ENCODE measurements at places on chromosomes 3 and 15.

DNA sequence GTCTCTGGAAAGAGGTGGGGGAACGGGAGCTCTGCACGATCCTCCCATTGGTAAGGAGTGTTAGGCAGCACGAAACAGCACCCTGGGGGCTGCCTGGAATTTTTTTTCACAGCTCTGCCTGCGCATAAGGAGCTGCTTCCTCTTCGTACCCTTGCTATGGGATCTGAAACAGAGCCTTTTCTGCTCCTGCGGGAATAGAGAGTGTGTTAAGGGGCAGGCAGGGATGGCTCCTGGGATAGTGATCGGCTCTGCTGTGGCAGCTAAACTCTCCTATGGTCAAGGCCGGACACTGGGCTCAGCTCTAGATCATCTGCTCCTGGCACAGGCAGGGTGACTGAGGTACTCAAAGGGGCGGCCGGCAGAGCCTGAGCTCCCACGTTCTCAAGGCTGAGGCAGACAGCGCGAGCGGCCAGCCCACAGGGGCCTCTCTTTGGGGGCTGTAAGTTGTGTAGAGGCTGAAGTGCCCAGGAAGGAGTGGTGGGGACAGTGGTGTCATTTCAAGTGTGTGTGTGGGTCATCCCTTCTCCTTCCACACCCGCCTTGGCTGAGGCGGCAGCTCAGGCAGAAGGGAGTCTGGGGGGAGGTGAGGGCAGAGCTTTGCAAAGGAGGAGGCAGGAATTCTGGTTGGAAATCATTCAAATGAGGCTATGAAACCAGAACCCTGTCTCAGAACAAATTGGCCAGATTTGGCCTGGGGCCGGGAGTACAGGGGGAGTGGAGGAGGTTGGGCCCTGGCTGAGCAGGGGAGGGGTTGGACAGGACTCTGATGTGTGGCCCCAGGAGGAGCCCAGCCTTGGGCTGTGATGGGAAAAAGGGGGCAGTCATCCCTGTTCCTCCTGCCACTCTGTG, 31.0 kb downstream of the EPHB3 start:
- no peak for DNase-seq

DNA sequence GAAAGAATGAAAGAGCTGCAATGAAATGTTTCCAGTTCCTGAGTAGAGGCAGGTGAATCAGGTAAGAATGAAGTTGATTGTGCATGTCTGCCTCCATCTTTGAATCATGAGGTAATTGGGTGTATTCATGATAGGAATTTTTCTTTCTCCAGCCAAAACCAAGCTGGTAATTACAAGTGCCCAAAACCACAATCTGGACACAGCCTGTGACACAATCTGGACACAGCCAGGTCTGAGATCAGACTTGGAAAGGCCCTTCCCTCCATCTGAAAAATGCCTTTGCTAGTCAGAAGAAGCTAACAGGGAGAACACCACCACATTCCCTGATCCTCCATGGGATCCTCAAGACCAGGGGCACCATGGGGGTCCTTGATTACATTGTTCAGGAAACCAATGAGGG, 338.5 kb upstream of the THBS1 start:
- DNase-seq: no peak

DNA sequence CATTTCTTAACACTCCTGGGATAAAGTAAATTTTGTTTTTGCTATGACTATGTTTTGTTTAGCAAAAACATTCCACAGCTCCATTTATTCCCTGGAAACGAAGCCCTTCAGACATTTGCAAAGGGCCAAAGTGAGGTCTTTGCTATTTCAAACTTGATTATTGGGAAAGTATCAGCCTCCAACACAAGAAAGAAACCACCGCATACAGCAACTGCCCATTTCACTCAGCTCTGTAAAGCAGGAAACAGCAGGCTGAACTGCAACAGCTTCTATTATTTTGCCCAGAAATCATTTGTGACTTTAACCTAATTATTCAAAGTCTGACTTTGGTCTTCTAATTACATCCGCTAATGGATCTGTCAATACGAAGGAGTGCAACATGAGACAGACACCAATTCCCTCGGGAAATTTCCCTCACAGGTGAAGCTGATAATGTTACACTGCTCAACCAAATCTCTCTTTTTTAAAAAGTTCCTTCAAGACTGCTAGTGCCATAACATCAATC, 72.1 kb downstream of the RFTN1 start:
- no peak for DNase-seq

DNA sequence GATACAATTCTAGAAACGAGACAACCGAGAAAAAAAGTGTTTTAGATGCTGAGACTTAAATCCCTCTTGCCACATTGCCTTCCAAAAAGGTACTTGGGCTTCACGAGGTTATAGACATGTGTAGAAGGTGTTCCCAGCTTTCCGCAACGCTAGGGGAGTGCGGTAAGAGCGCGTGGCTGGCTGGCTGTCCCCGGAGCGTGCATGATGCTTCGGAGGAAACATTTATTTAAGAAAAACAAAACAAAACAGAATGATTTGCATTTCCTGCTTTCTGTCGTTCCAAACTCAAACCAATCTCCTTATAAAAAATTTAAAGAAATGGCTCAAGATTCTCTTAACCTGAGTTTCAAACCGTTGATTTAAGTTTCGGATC, 841 bp downstream of the SLC6A20 start:
- DNase-seq: no peak

DNA sequence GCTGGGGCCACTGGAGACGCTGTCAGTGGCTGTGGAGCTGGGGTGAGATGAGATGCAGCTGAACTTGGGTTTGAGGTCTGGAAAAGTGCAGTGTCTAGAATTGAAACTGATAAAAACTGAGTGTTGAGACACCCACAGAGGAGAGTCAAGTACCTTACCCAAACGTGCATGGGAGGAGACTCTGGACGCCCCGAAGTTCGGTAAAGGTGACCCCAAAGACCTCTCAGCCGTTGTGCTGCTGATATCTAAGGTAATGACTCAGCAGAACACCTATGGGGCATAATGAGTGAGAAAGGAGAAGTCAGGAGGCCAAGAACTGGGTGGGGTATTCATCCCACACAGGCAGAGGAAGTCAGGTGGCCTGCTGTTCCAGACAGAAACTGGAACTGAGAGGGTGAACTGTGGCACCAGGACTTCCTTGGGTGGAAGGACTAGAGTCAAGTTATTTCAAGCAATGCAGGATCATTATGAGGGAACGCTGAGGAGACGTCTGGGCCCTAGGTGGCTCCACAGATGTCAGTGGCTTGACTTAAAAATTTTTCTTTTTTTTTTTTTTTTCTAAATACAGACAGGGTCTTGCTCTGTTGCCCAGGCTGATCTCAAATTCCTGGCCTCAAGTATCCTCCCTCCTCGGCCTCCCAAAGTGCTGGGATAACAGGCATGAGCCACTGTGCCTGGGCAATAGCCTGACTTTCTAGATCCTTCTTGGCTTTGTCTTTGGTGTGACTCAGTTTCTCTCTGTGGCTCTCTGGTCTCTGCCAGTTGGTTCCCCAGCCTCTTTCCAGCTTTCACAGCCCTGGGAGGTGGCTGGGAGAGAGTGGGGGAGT, 67.6 kb upstream of the GCNT3 start:
- no peak for DNase-seq

- no peak for DNase-seq
Measured at GRCh38 chr3:162658003-162658402, 1161.4 kb downstream of the OTOL1 start.

GRCh38 chr3:172221547-172221946, 182.2 kb downstream of the FNDC3B start:
- no peak for DNase-seq

- no peak for DNase-seq
Measured at GRCh38 chr3:184604039-184604601, 42.5 kb downstream of the EPHB3 start.

- no peak for DNase-seq
Measured at GRCh38 chr3:46138581-46138980, 69.5 kb downstream of the CCR1 start.

DNA sequence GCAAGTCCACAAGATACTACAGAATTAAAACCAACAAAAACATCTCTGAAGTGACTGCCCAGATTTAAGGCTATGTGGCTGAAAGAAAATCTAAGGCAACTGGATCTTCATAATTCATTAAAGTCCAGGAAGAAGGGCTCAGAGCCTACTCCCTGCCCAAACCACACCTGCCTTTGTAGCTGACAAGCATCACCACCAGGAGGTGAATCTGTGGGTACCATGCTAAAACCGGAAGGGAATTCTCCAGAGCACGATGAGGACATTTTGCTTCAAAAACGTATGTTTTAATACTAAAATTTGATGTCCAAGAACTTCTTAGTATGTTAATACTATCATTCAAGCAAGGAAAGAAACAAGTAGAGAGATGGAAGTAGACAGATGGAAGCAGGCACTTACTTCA, 495.9 kb upstream of the NECTIN3 start:
- no peak for DNase-seq

- DNase-seq: no peak
Measured at GRCh38 chr3:159914426-159914825, 74.2 kb upstream of the IL12A start.

DNA sequence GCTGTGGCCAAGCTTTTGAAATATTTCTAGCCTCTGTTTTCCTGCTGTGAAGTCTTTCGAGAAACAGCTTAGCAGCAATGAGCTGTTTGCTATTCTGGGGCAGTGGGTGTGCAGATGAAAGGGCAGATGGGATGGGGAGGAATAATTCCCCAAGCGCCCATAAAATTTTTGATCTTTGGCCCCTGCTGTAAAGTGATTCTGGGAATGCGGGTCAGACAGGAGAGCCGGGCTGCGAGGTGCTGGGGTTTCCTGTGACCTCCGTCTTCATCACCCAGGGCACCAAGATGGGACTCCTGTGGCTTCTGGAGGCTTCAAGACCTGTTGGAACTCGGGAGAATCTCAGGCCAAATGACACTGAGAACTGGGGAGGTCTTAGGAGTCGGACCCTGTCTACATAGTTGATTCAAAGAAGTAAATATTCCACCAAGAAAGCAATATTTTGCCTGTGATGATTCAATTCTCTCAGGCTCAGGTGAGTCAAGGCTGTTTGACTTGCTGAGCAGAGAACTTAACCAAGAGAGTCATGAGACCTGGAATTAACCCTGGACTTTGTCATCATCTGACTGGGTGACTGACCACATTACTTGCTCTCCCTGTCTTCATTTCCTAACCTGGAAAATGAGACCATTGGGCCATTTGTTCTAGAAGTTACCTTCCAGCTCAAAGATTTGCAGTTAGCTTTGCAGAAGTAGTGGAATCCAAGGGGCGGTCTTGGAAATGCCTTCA, 86.4 kb downstream of the POLR2M start:
- DNase-seq: no peak

GRCh38 chr3:153910387-153910786, 210.8 kb upstream of the ARHGEF26 start:
- no peak for DNase-seq

DNA sequence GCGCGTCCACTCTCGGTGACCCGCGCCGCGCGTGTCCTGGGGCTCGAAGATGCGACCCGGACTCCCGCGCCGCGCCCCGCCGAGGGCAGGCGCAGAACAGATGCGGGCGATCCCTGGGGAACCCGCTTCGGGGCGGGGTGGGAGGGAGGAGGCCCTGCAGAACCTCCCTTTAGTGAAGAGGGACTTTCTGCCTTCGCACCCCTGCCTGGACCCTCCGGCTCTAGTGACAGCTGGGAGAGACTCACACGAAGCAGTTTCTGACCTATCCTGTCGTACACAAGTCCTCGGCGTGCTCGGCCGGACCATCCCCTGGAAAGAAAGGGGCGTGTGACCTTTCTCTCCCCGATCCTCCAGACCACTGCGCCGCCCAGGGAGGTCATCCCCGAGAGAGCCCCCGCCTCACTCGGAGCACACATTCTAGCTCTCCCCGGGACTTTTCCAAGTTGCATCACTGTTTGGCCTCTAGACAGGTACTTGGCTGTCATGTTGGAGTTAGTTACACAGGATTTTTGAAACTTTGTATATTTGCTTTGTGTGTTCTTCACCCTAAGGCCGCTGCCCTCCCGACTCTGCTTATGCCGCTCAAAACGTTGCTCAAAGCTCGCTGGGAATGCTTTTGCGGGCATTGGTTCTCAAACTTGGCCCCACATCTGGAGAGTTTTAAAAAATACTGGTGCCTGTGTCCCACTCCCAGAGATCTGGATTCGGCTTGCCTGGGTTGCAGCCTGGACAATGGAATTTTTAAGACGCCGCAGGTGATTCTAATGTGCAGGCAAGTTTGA, 582 bp downstream of the CGNL1 start:
- DNase-seq: no peak

DNA sequence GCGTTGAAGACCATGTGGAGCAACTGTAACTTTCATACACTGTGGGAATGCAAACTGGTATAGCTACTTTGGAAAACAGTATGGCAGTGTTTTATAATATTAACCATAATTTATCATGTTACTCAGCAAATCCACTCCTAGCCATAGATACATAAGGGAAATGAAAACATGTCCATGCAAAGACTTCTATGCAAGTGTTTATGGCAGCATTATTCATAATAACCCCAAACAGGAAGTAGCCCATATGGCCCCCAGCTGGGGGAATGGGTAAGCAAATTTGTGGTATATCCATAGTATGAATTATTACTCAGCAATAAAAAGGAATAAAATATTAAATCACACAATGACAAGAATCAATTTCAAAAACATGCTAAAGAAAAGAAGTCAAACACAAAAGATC, 23.0 kb upstream of the GATA2 start:
- no peak for DNase-seq

DNA sequence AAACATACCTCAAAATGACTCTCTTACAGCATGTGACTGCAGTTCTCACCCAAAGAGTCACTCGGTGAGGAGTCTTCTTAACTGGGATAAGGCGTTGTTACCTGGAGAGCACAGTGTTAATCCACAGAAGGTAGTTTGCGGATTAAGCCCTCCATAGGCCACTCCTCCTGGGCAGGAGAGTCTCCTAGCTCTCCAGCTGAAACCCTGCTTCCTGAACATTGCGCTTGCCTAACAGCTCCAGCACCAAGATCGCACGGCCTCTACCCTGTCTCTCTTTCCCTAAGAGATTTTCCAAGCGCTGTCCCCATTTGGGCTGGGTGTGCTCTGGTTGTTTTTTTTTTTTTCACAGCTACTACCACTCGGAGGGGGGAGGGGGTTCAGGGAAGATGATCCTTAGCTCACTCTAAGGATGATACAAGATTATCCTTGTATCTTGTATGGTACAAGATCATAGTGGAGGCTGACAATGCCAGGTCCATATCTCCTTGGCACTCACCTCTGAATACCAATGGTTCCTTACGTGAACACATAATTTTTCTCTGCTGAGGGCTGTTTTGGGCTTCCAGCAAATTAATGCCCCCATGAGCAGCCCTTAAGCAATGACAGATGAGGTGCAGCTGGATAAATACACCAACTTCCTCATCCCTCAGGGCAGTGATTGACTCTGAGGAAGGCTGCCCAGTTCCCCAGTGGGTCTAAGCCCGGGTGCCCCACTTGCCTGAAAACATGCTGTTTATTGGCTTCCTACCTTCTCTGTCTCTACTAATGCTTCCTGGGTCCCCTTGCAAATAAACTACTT, 185.2 kb upstream of the TSC22D2 start:
- no peak for DNase-seq

All from stimulated activated CD8-positive, alpha-beta memory T cell treated with anti-CD3 and anti-CD28 coated beads, Interleukin-7, amount 100 ng/mL, for 1 hour (primary cell).